ENCODE measurements at places on chromosomes 7 and 10.

- no peak for DNase-seq
These were observed 56.5 kb upstream of the CREB5 start for GRCh38 chr7:28355635-28356319.

DNA sequence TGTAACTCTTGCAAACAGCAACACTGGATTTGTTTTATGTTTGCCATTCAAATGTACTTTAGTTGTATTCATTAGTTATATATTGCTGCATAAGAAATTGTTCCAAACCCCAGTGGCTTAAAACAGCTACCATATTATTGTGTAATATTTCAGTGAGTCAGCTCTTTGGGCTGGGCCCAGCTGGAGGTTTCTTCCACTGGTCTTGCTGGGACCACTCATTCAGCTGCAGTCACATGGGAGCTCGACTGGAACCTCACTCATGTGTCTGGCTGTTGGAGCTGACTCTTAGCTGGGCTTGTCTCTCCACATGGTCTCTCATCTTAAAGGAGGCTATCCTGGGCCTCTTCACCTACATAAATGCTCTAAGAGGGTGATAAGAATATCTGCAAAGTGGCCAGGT, 23.2 kb upstream of the PIP4K2A start:
- no peak for DNase-seq

- DNase-seq: no peak
These were observed 213.3 kb upstream of the FZD8 start for GRCh38 chr10:35855155-35855947.

- DNase-seq: no peak
These were observed 28.7 kb upstream of the CALU start for GRCh38 chr7:128710481-128710880.

- DNase-seq: no peak
These were observed 285.9 kb upstream of the FZD8 start for GRCh38 chr10:35927990-35928488.

DNA sequence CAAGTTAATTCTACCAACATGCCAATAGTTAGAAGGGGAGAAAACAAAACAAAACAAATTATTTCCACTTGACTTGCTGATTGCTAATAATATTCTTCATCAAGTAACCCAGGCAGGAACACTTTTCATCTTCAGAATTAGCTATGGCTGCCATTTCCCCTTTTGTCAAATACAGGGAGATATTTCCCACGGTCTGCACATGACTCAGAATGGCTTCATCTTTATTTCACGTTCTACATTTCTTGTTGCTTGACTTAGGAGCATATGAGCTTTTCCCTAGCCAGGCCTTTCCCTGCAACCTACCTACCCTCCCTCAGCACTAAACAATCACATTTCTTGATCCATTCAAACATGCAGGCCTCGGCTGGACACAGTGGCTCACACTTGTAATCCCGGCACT, 6.5 kb downstream of the CPVL start:
- DNase-seq: no peak

DNA sequence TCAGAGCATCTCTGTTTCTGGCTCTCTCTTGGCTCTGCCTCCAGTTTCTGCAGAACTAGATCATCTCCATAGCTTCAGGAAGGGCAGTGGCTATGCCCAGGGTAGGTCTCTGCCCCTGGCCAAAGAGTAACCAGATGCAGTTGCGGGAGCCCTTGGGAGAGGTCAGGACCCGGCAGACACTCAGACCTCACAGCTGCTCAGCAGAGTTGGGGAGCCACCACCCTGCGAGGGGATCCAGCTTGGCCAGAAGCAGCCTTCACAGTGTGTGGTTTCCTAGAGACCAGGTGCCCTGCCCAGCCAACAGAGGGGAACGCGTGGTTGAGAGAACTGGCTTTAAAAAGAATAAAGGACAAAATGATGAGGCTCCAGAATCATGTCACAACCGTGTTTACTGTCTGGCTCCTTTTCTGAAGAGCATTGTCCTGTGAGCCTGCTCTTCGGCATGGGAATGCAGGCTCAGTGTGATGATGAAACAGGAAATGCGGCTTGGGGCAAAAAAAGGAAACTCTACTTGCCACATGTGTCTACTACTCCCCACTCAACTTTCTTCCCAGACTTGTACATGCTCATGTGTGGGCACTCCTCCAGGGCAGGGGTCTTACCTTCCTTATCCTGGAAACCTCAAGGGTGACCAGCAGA, 243.1 kb downstream of the INHBA start:
- DNase-seq: no peak

DNA sequence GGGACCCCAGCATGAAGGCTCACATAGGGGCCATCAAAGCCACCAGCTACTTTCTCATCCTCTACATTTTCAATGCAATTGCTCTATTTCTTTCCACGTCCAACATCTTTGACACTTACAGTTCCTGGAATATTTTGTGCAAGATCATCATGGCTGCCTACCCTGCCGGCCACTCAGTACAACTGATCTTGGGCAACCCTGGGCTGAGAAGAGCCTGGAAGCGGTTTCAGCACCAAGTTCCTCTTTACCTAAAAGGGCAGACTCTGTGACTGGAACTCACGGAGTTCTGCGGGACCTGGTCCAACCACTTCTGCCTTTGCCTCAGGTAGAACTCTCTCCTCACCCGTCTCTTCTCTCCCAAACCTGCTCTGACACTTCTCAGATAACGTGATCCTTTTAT, 945 bp downstream of the TAS2R40 start:
- no peak for DNase-seq

GRCh38 chr7:117072620-117073118, 119.4 kb downstream of the ST7 start:
- DNase-seq: peak; percentile 36

GRCh38 chr7:108038986-108039385, 36.0 kb upstream of the LAMB1 start:
- no peak for DNase-seq

DNA sequence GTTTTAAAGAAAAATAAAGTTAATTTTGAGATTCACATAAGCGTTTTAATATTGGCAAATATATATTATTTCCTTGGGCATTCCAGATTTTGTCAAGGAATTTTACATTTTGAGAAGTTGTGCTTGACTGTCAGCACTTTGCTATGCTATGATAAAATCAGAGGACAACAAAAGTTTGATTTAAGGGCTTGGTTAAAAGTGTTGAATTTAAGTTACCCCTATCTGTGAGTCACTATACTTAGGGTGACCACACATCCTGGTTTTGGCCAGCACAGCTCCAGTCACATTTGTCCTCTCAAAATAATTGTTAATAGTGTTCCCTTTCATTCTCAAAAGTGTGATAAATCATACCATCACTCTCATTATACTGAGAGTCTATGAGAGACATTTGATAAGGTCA, 34.2 kb upstream of the ANK3 start:
- DNase-seq: no peak
